NCI-H1436 (cell line): ENCODE measurements at places on chromosomes 12 and 14.

- no peak for DNase-seq
Observed at GRCh38 chr14:45068396-45068795, 15.5 kb upstream of the PRPF39 start.

- no peak for DNase-seq
Observed at GRCh38 chr14:55347040-55347439, 64.6 kb downstream of the ATG14 start.

DNA sequence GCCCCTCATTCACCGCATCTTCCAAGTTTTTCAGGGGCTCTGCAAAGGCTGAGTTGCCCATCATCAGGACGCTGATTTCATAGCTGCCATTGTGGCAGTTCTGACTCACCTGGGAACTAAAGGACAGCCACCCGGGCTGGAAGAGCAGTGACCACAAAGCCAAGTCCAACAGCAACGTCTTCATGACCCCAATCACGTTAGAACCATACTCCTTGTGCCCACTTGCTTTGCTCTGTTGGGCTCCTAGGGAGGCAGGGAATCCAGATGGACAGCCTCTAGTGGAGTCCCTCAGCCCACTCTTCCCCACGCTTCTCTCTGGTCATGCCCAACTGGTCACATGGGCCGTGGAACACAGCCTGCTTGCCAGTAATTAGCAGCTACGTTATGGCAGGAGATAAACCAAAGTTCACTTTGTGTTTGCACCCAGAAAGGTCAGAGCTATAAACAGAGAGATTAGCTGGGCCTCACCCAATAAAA, at the start of gene GUCY2C:
GUCY2C (minus strand) TSS at position 335 of the 477 bp plus-strand sequence; CDS start at position 184, 151 bp downstream.
- DNase-seq, result no peak

DNA sequence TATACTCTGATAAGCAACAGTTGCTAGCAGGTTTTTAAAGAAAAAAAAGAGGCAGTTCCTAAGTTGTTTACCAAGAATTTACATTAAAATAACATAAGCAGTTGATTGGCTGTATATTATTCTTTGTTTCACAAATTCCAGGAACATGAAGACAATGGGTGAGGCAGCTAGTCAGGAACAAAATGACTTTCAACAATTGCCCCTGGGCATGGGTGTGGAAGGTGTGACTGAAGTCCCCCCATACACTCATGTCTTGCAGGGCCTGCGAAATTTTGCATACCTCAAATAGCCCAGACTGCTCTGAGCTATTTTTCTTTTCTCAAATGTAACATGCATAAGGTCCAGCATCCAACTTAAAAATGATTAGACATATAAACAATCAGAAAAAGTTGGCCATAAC, 267.2 kb upstream of the DIO3 start:
- no peak for DNase-seq
